ENCODE measurements at places on chromosomes 7 and 10. TPM values are rescaled to one million over a fixed set of nuclear protein-coding genes. Genes with fewer than 3 reads are reported as not detected.

- no peaks in the 10 kb centered on the region for H3K27me3 ChIP-seq
- no peak overlapping the region for H3K27ac ChIP-seq
- no peaks in the 10 kb centered on the region for H3K36me3 ChIP-seq
- no peak overlapping the region for H3K4me3 ChIP-seq
These were observed 203.3 kb downstream of the BAMBI start for GRCh38 chr10:28880683-28880950.

GRCh38 chr10:17854044-17854652 lies 45.0 kb downstream of the MRC1 start:
- no peak for DNase-seq
- no peaks in the 10 kb centered on the region for H3K4me1 ChIP-seq
- H3K27ac ChIP-seq = no peak overlapping the region
- H3K4me3 ChIP-seq = no peak overlapping the region
- no peaks in the 10 kb centered on the region for H3K27me3 ChIP-seq

GRCh38 chr7:106493041-106493731 lies 167.8 kb downstream of the CCDC71L start:
- no peak overlapping the region for H3K4me3 ChIP-seq
- no peaks in the 10 kb centered on the region for H3K27me3 ChIP-seq
- DNase-seq = no peak
- no peaks in the 10 kb centered on the region for H3K4me1 ChIP-seq
- H3K36me3 ChIP-seq = no peaks in the 10 kb centered on the region

SUN3 gene
- not detected for total RNA-seq

ERVW-1 gene
- 0.18 TPM for total RNA-seq

Measured in stomach (tissue), 19 donors.